ENCODE measurements at places on chromosomes 5 and 9. TPM values are rescaled to one million over a fixed set of nuclear protein-coding genes. Genes with fewer than 3 reads are reported as not detected.

DNA sequence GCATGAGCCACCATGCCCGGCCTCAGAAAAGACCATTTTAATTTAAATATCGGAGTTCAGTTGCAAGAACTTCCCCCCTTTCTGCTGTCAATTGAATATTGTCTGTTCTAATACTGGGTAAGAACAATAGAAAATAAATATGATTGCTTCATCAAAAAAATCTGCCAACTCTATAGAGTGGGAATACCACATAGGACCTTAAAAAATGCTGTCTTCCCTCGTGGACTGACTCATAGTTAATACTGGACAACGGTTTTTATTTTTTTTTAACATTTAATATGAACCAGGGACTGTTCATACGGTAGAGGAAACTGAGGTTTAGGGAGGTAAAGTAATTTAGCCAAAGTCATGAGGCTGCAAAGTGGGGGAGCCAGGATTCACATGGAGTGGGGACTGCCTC, 9.7 kb downstream of the ZNF462 start:
- DNase-seq, result no peak

DNA sequence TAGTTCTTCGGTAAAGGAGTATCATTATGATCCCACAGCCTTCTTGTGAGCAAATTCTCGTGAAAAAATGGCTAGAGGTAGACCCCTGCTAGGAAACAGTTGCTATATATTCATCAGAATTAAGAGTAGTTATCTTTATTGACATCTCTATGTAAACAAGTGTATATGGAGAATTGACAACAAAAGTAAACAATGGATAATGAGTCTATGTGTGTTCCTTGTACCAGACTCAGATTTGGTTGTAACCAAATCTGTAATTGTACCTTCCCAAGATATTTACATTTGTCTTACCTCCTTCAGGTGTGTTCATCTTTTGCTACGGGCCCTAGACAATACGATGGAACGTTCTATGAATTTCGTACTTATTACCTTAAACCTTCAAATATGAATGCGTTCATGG, 2.1 kb downstream of the NIPSNAP3B start:
- no peak for DNase-seq

DNA sequence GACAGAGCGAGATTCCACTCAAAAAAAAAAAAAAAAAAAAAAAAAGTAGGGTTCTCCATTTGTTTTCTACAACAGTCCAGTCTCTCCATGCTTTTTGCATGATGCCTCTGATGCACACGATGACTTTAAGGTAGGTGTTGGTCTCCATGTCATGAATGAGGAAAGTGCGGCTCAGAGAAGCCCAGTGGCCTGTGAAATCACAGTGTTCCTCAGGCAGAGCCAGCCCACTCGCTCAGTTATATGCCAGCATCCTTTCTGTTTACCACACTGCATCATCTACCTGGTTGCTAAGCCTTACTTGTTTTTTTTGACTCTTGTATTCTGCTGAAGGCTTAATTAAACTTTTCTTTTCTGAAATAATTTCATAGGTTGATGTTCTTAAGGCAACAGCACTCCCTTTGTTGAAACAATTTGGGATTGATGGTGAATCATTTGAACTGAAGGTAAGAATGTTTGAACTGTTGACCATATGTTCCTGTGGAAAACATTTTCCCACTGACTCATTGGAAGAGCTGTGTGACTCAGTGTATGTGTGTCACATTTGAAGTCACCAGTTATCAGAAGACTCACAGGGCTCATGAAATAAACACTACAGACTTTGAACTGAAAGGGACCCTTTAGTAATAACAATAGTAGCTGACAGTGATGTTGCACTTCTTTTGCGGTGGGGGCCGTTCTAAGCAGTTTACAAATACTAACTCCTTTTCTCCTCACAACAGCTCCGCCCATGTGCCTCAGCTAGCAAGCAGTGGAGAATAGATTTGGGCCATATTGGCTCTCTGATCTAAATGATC, 40.2 kb downstream of the RCL1 start:
- no peak for DNase-seq

DNA sequence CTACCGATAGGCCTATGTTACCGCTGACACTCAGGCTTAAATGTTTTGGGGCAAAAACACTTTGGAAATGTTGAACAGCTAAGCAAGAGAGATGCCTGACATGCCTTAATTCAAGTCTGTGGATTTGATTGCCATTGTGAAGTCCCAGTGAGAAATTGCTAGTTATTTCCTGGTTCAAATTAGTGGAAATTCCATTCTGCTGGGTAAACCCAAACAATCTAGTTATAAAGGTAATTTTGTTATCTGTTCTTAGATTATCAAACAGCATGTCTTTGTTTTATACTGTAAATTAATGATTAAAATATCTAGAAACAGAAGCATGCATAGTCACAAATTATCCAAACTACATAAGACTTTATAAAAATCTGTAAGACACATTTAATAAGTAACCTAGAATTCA, 96.6 kb downstream of the PJA2 start:
- no peak for DNase-seq

DNA sequence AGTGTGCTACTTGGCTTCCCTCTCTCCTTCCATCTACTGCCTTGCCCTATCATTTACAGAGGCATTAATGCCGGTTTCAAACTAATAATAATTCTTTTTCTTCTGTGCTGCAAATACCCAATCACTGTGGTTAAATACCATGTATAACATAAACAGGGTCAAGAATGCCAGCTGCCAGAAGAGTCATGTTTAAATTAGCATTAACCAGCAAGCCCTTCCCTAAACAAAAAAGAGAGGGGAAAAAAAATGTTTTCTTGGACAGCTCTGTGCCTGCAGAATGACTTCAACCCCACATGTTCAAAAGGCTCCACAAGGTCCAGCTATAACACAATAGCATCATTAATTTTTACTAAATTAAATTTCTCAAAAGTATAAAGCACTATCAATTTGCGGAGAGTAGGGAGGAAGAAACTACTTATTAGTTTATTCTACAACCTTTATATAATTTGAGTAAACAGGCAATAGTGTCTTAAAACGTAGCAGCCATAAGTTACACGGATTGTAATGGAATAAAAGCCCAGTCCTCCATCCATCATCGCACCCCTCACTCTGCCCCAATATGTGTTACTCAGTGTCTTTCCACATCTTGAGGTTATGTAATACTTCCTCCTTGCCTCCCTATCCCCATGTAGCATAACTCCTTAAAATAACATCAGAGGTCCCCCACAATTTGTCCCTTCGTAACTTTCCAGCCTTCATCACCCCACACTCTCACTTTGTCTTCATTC, 3.9 kb downstream of the LPAR1 start:
- DNase-seq, result no peak

- no peak for DNase-seq
These were observed 51.2 kb downstream of the STRBP start for GRCh38 chr9:123217128-123217654.

GRCh38 chr5:13186177-13186576, 758.3 kb downstream of the DNAH5 start:
- no peak for DNase-seq

- no peak for DNase-seq
These were observed 8.8 kb downstream of the SPRY4 start for GRCh38 chr5:142316051-142316450.

DNA sequence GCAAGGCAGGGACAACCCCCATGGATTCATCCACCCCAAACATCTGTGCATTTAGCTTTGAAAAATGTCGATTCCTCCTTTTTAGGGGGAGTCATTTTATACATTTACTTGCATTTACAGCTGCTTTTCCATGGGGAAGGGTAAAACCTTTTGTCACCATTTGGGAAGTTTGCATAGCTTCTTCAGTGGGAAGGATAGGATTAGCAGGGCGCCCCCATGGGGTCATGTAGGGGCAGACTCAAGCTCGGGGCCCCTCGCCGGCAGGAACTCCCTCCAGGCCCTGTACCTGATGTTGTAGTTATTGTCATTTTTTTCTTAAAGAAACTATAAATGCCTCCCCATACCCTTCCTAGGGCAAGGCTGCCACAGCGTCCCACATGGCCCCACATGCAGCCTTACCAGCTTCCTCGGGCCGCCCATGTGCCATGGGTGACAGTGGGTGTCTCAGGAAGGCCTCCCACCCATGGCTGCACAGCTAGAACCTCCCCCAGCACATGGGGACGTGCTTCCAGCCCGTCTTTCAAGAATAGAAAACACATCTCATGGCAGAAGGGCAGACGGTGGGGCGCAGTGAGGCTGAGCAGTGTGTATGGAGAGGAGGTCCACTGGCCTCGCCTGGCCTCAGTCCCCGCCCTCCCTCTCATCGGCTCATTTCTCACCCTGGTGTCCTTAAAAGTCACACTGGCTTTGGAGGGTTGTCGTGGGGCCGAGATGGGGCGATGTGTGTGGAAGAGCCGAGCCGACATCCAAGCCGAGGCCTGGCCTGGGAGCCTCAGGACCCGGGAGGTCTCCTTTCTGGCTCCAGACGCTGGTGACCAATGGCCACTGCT, 76.1 kb upstream of the OTULINL start:
- no peak for DNase-seq

- no peak for DNase-seq
These were observed 164.7 kb downstream of the TSSK1B start for GRCh38 chr5:113270086-113270485.

DNA sequence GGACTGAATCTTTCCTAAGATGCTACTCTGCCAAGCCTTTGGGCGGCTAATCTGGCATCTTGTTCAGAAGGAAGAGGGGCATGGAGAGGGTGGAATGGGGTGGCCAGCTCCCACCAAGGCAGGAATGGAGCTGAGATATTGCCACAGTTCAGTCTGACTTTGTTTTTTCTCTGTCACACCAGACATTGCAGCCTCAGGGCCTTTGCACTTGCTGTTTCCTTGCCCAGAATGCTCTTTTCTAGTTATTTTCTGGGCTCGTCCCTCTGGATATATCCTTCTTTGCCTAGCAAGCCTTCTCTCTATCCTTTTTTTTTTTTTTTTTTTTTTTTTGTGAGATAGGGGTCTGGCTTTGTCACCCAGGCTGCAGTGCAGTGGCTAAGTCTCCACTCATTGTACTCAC, 40.8 kb downstream of the ZNF618 start:
- no peak for DNase-seq

- no peak for DNase-seq
These were observed 7.8 kb upstream of the RXRA start for GRCh38 chr9:134318481-134318891.

GRCh38 chr5:115480271-115480670, 64.3 kb downstream of the FEM1C start:
- no peak for DNase-seq

GRCh38 chr5:66498791-66499207, 97.4 kb upstream of the MAST4 start:
- peak; percentile 31 for DNase-seq

GRCh38 chr9:75053869-75054268, 25.8 kb upstream of the CARNMT1 start:
- DNase-seq, result no peak

GRCh38 chr9:97903177-97903576, 19.1 kb downstream of the TRMO start:
- no peak for DNase-seq

DNA sequence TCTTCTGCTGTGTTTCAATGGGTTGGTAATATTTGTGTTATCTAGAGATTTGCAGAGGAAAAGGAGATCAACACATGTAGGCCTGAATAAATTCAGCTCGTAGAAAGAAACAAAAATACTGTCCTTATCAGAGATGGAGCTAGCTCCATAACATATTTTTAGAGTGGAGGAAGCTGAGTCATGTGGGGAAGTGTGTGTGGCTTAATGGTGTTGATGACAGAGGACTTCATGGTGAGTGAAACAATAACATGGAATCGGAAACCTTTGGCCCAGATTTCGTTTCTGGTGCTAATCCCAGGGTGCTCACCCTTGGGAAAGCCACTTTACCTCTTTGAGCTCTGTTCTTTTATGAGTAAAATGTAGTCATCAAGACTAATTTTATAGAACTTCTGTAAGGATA, 825.0 kb downstream of the TLR4 start:
- DNase-seq, result no peak

GRCh38 chr5:135229122-135229521, 169.9 kb downstream of the MACROH2A1 start:
- no peak for DNase-seq

RLN2 gene
- total RNA-seq, result not detected

LCN9 gene
- not detected for total RNA-seq

PIP5K1B gene
- 57.5 TPM for total RNA-seq

PALM2AKAP2 gene
- 92.8 TPM for total RNA-seq

IL33 gene
- total RNA-seq, result 12.7 TPM

LHX6 gene
- 11.2 TPM for total RNA-seq

BNIP1 gene
- total RNA-seq, result 11.7 TPM

All from heart left ventricle (tissue), 16 donors.